ENCODE measurements at places on chromosomes 11 and 22.
A peak's percentile ranks its signal among the peaks of the same experiment; 100 is the strongest.

DNA sequence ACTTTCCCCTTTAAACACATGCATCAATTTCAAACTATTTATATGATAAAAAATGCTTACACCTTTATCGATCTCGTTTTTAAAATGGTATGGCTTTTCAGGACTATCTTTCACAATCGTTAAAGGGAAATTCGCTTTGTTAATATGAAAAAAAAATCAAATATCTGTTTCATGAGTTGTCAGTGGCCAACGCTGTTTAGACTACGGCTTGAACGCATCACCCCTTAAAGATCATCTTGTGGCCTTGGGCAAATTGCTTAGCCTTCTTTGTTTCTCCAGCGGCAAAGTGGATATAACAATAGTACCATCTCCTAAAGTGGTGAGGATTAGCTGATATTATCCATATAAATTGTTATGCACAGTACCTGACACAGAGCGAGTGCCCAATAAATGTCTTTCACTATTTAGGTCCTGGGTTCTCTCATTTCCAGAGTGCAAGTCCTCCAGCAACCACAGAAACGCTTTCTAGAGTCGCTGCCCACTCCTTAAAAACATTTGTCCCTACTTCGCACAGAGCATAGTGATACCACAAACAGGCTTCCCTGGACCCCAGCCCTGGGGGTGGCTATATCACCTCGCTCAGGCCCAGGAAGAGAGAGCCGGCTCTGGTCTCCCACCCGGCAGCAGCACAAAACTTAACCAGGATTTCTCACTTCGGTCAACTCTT, 904 bp downstream of the SLC35F2 start:
- no peak for DNase-seq

DNA sequence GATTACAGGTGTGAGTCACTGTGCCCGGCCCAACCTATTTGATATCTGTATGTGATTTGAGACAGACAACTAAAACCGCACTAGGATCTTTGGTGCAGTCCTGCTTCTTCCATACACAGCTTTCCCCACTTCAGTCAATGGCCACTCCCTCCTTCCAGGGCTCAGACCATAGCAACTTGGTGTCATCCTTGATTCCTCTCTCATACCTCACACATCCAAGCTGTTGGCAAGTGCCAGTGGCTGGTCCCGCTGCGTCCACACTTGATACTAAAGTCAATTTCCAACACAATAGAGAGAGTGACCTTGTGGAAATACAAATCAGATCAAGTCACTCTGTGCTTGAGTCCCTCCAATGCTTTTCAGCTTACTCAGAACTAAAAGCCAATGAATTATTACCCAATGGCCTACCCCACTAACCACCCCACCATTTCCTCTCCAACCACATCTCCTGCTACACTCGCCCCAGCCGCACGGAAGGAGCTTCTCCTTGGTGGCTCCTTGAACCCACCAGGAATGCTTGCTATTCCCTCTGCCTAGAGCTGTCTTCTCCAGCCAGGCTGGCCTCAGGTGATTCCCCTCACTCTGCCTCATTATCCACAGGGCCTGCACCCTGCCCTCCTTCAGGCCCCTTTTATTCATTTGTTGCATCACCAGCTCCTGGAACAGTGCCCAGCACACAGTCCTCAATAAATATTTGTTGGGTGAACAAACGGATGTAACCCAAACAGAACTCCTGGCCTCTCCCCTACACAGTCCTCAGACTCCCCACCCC, 12.9 kb downstream of the ABTB2 start:
- peak; percentile 82 for DNase-seq

DNA sequence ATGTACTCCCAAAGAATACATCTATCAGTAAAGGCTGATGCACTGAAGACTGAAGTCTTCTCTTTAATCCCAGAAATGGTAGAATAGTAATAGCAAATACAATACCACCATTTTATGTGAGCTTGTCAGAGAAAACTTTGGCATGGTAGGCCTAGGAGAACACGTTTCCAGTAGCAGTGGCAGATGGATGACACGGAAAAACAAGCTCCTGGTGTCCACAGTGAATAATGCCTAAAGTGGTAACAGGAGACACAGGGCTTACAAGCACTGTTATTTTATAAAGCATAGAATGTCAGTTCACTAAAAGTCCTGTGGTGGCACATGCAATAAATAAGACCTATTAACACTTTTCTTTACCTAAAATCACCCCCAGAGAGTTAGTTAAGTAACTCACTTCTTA, 277.6 kb downstream of the TTC28 start:
- DNase-seq: no peak

DNA sequence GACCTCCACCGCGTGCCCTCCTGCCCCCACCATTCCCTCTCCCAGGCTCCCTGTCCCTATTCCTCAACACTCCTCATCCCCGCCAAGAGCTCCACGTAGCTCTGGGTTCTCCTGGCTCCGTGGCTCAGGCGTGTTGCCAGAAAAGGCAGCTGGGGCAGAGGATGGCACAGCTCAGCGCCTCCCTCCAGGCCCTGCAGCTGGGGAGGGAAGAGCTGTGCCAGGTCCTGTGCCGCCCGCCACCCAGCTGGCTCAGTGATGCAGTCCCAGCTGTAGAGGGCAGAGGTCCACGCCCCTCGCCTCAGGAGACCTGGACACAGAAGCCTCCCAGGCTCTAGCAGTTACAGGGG, 4.2 kb downstream of the ARHGAP1 start:
- DNase-seq: no peak

GRCh38 chr11:121636081-121636799, 183.5 kb upstream of the SORL1-AS1 start:
- no peak for DNase-seq

DNA sequence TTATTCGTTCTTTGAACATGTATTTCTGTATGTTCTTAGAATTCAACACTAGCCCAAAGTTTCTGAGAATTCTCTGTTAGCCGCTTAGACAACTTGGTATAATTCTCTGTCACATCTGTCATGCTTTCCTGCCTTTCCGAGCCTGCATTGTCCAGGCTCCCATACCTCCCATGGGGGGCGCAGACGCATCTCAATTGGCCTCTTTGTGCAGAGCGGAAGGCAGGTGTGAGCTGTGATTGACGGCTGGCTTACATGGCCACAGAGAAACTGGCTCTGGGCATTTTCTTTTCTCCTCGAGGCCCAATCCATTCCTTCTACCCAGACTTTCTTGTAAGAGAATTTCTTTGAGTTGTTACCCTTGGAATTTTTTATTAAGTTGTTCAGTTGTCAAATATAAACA, 132.7 kb upstream of the SESN3 start:
- no peak for DNase-seq

- DNase-seq: no peak
These were observed 17.8 kb upstream of the CARS1 start for GRCh38 chr11:3074912-3075589.

DNA sequence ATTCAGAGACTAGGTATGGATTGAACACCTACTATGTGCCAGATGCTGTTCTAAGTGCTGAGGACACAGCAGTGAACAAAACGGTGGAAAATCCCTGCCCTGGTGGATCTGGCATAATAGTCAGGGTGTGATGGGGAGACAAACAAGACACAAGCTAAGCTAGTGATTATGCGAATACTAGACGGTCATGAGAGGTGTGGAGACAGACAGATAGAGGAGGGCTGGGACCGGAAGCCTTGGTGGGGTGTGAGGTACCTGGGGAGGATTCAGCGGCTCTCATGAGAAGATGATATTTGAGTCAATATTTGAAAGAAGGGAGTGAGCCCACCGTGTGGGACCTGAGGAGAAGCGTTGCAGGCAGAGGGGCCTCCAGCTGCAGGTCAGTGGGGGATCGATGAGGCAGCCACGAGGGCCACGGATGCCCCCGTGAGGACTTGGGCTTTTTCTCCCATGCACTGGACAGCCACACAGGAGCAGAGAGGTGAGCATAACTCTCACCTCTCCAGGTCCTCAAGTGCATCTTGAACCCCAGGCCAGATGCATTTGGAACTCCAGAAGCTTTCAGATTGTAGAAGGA, 4.7 kb downstream of the CD5 start:
- DNase-seq: no peak

DNA sequence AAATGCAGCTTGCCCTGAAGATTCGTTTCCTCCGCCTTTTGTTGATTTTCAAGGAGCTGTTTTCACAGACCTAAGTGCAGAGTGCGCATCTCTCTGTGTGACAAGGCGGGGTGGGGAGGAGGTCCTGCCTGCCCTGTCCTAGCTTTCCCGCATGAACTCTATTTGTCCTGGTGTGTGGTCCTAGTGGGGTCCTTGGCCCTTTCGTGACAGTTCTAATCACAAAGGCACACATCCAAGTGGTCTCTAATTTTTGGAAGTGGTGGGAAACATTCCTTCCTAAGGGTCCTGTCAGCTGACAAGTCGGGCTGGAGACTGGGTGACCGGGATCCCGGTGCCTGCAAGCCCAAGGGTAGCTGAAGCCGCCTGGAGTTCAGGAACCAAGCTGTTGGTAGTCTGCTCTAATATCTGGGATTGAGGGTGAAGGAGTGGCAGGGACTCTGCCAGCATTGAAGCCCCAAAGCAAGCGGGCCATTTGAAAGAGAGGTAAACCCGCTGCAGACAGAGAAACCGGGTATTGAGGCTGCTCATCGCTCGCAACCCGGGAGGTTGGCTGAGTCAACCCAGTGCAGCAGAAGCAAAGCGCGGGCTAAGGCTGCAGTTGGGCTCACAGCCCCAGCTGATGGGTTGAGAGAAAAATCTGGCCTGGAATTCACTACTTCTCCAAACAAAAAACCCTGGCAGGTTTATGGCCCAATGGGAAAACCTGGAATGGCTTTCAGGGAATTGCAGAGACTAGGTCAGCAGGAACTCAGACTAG, 28.1 kb upstream of the FBXO3 start:
- DNase-seq: peak; percentile 89

- no peak for DNase-seq
These were observed 7.3 kb upstream of the SSTR3 start for GRCh38 chr22:37219533-37219932.

- DNase-seq: peak; percentile 56
These were observed 68.1 kb downstream of the CSTPP1 start for GRCh38 chr11:47004595-47005033.

DNA sequence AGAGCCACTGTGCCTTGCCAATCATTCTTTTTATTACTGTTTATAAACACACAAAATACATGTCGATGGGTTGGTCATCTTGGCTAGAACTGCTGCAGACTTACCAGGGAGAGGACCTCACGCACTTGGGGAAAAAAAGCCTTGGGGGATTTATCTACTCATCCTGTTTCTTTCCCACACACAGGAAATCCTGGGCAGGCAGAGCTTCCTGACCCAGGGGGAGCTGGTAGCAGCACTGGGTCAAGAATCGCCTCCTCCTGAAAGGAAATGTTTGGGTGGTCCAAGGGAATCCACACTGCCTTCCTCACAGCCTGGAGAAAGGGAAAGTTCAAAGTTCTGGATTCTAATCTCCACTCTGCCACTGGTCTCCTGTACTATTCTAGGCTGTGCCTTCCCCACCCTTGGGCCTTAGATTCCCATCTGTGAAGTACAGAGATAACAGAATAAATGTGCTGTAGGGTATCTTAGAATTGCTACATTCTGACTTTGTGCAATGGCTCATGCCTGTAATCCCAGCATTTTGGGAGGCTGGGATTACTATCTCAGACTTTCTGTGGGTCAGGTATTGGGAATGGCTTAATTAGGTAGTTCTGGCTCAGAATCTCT, 31.2 kb upstream of the SMTN start:
- no peak for DNase-seq

DNA sequence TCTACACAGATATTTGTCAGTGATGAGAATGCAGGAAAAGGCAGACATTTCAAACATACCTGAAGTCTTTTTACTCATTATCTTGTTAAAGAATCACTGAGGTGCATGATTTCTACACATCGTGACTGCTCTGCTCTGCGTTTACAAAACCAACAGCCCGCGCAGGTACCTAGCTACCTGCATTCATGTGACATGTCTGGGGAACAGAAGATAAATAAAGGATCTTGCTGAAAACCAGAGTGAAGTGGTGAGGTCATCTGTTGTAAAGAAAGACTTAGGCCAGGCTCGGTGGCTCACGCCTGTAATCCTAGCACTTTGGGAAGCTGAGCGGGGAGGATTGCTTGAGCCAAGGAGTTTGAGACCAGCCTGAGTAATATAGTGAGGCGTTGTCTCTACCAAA, 15.7 kb downstream of the ASPHD2 start:
- DNase-seq: no peak

GRCh38 chr11:129864811-129865210, 30.6 kb downstream of the NFRKB start:
- no peak for DNase-seq

GRCh38 chr11:66011785-66012303, at the start of gene CST6:
CST6 (plus strand) TSS chr11:66012008; CDS start chr11:66012045, 37 bp downstream.
- DNase-seq: no peak

DNA sequence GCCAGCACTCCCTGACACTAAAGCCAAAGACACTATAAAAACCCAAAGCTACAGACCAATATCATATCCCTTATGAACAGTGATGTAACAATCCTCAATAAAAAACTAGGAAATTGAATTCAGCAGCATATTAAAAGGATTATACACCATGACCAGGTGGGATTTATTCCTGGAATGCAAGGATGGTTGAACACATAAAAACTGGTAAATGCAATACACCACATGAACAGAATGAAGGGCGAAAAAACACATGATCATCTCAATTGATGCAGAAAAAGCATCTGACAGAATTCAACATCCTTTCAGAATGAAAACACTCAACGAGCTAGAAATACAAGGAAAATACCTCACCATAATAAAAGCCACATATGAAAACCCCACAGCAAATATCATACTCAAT, 31.3 kb downstream of the OSBP start:
- no peak for DNase-seq

- no peak for DNase-seq
These were observed 41.6 kb downstream of the WEE1 start for GRCh38 chr11:9615031-9615451.

DNA sequence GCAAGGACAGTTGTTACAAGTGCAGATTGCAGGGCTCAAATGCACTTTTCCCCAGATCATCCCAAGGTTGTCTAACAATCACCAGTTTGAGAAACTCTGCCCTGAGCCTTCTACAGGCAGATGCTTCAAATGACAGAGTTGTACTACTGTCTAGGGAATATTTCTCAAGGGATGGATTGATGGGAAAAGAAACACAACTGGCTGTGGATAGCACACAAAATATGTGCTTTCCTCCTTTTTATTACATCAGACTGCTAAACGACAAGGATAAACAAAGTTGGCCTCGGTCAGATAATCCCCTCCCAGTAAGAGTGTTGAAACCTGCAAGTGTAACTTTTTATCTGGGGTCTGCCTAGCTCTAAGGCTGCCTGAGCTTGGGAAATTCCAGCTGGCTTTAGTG, 46.6 kb upstream of the SORL1-AS1 start:
- DNase-seq: no peak

Data from SW480 (cell line).